ENCODE measurements at places on chromosomes 16 and 17. TPM values are rescaled to one million over a fixed set of nuclear protein-coding genes. Genes with fewer than 3 reads are reported as not detected.

MYL11 gene
- total RNA-seq = not detected

CCL14 gene
- 4.3 TPM for total RNA-seq

PRDM7 gene
- total RNA-seq = not detected

CACNG1 gene
- not detected for total RNA-seq

FNDC8 gene
- not detected for total RNA-seq

SNTB2 gene
- 33.8 TPM for total RNA-seq

KRTAP29-1 gene
- not detected for total RNA-seq

NT5M gene
- 1.6 TPM for total RNA-seq

RUNDC3A gene
- total RNA-seq = 1.5 TPM

HEATR3 gene
- total RNA-seq = 22.5 TPM

SEPTIN1 gene
- 5.7 TPM for total RNA-seq

EPOP gene
- total RNA-seq = 0.46 TPM

JMJD6 gene
- 27.2 TPM for total RNA-seq

MYCBPAP gene
- total RNA-seq = 2.1 TPM

CDR2L gene
- 3.1 TPM for total RNA-seq

FOXJ1 gene
- total RNA-seq = 2.8 TPM

CHAD gene
- 7.1 TPM for total RNA-seq

SULT1A2 gene
- total RNA-seq = 26.9 TPM

WNT9B gene
- not detected for total RNA-seq

SPPL2C gene
- total RNA-seq = not detected

DNAH17 gene
- not detected for total RNA-seq

KRT12 gene
- total RNA-seq = 3.9 TPM

CDK5R1 gene
- 0.61 TPM for total RNA-seq

CD300A gene
- 1.8 TPM for total RNA-seq

CCL3 gene
- 2.0 TPM for total RNA-seq

UNK gene
- 21.8 TPM for total RNA-seq

ARHGDIG gene
- total RNA-seq = 2.4 TPM

CSNK1D gene
- total RNA-seq = 165 TPM

NOS2 gene
- 48.3 TPM for total RNA-seq

Measured in left colon (tissue), 2 donors.